ENCODE measurements at places on chromosomes 2 and 18. TPM values are rescaled to one million over a fixed set of nuclear protein-coding genes. Genes with fewer than 3 reads are reported as not detected.

The LYG1 gene
- 0.27 TPM for total RNA-seq

The SLC9A4 gene
- total RNA-seq, result not detected

The GKN1 gene
- not detected for total RNA-seq

The UPP2 gene
- total RNA-seq, result not detected

The PLEK gene
- total RNA-seq, result 0.09 TPM

The SATB2 gene
- total RNA-seq, result 3.6 TPM

The MDH1B gene
- 0.28 TPM for total RNA-seq

The LOXHD1 gene
- not detected for total RNA-seq

The NBAS gene
- total RNA-seq, result 100 TPM

The ZSWIM2 gene
- not detected for total RNA-seq

The CGREF1 gene
- total RNA-seq, result 1.2 TPM

The CPLX4 gene
- not detected for total RNA-seq

The UGT1A10 gene
- total RNA-seq, result not detected

The DBI gene
- total RNA-seq, result 83.5 TPM

The LCT gene
- not detected for total RNA-seq

The FAM110C gene
- total RNA-seq, result not detected

The NAPG gene
- 28.6 TPM for total RNA-seq

The SCYGR4 gene
- total RNA-seq, result not detected

The EIF2AK2 gene
- 17.5 TPM for total RNA-seq

The CFAP65 gene
- under 0.01 TPM for total RNA-seq

The SERPINB3 gene
- not detected for total RNA-seq

The ZNF385B gene
- total RNA-seq, result not detected

The TTLL4 gene
- 8.7 TPM for total RNA-seq

The MRO gene
- total RNA-seq, result not detected

The MYL12A gene
- total RNA-seq, result 1,310 TPM

The ZNG1B gene
- total RNA-seq, result 62.1 TPM

The CCDC150 gene
- 4.2 TPM for total RNA-seq

The TRIM43 gene
- total RNA-seq, result not detected

The CDH19 gene
- 0.09 TPM for total RNA-seq

The RETREG2 gene
- 53.6 TPM for total RNA-seq

The TLX2 gene
- total RNA-seq, result not detected

The LIPT1 gene
- total RNA-seq, result 4.4 TPM

The C2orf49 gene
- 18.1 TPM for total RNA-seq

The CYS1 gene
- total RNA-seq, result 0.19 TPM

The ANKRD44 gene
- 5.6 TPM for total RNA-seq

The UCN gene
- 0.09 TPM for total RNA-seq

The TMEM17 gene
- 0.47 TPM for total RNA-seq

The DUSP19 gene
- 1.6 TPM for total RNA-seq

The VAMP8 gene
- 16.8 TPM for total RNA-seq

The NAB1 gene
- 41.1 TPM for total RNA-seq

The SKOR2 gene
- total RNA-seq, result not detected

The CXCR1 gene
- not detected for total RNA-seq

The GRB14 gene
- 2.1 TPM for total RNA-seq

Measured in endothelial cell of coronary artery (primary cell).